NAMALWA (cell line): ENCODE measurements at places on chromosomes 3 and 15.

DNA sequence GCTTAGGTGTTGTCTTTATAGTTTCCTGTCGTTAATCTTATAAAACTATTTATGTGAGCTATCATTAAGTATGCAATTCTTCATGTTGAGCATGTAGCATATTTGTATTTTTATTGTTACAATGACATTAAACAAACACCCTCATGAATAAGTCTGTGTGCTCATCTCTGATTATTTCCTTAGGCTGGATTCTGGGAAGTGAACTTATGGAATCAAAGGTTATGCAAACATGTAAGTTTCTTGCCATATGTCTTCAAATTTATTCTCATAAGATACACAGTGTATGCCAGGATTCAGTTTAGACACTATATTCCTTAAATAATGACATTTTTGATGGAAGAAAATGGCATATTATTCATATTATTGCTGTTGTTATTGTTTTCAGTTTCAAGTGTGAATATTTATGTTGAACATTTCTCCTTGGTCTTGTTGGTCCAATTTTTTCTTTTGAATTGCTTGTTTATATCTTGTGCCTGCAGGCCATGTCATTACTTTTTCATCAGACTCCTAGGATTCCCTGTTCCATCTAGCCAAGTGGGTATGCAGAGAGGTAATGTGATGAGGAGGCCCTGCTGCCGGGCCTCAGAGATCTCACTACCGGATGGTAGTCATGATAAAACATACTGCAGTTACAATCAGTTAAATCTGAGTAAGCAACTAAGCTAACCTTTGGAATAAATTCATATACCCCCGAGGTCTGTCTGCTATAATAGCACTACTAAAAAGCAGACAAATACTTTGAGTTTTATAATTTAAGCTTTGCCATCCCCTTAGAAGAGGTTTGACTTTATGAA, 684.3 kb upstream of the SGO1 start:
- no peak for DNase-seq

- DNase-seq: no peak
Measured at GRCh38 chr15:41501931-41502794, 8.5 kb downstream of the ITPKA start.

DNA sequence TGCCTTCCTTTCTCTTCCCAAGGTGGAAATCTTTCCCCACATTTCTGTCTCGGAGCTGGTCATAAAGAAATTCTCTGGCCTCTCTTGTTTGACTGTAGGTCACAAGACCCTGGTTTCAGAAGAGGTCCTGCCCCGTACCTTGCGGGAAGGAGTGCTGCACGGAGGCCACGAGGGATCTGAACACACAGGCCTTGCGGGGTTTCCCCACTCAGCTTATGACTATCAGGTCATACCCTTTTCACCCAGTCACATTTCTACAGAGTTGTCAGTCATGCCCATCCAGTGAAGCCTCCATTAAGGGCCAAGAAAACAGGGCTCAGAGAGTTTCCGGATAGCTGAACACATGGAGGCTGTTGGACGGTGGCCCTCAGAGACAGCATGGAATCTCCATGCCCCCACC, 54.7 kb upstream of the ATP13A3 start:
- DNase-seq: no peak

DNA sequence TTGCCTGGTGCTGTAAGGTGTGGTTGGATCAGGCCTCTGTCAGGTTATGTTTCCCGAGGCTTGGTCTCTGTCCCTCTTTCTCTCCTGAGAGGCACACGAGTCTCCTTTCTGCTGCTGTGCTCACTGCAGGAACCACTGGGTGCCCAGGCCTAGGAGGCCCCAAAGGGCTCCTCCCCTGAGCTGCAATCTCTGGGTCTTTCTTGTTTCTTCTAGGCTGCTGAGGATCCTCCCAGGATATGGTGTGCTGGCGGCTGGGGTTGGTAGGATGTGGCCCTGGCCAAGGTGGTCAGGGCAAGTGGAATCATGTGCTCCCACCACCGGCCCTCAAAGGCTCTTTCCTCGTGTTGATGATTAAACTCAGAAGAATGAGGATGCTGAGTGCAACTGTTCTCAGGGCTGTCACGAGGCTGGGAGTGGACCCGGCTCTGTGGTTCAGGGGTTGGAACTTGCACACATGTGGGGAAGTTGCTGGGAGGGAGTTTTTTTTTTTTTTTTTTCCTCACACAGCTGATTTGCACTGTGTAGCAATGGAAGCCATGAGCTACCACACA, 43.6 kb upstream of the CTSH start:
- DNase-seq: no peak

- DNase-seq: no peak
Measured at GRCh38 chr3:100525753-100526612, 33.6 kb downstream of the TMEM45A start.

GRCh38 chr3:95341314-95341713, 1278.5 kb downstream of the NSUN3 start:
- DNase-seq: no peak

GRCh38 chr15:38853608-38854007, 289.0 kb upstream of the RASGRP1 start:
- peak; percentile 57 for DNase-seq

- DNase-seq: peak; percentile 33
Measured at GRCh38 chr15:94582368-94582767, 351.0 kb downstream of the MCTP2 start.

DNA sequence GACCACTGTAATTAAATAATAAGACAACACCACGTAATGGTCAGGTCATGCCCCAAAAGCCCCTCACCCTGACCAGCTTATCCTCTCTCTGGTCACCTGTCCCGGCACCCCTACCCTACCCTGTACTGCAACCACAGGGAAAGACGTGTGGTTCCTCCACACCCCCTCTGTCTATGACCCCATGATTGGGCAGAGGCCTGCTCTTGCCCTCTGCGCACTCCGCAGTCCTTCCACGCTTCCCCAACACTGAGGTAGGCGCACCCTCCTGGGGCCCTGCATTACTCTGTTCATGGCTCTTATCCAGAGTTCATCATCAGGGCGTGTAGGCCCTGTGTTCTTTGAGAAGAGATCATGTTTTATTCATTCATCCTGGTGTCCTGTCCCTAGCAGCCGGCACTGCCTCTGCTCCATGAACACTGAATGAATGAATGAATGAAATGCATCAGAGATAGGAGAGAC, 33.8 kb downstream of the MGLL start:
- DNase-seq: no peak

- DNase-seq: no peak
Measured at GRCh38 chr15:92907229-92907628, 7.1 kb downstream of the CHD2 start.

GRCh38 chr3:29436612-29437323, 155.9 kb downstream of the RBMS3 start:
- no peak for DNase-seq

DNA sequence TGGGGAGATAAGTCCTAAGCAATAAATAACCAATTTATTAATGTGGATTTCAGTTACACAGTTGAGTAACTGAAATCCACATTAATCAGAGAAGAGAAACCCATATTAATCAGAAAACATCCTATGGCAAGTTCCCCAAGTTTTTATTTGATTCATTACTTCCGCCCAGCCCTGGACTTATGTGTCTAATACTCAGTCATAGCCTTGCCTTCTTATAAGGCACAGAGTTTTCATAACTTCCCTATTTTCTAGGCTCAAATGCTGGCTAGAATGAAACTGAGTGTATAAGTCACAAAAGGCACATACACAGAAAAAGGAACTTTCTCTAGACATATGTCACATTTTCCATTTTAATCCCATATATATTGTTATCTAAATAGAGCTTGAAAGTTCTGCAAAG, 28.8 kb downstream of the CD47 start:
- DNase-seq: peak; percentile 39

- no peak for DNase-seq
Measured at GRCh38 chr3:106183762-106184391, 315.1 kb upstream of the CBLB start.

DNA sequence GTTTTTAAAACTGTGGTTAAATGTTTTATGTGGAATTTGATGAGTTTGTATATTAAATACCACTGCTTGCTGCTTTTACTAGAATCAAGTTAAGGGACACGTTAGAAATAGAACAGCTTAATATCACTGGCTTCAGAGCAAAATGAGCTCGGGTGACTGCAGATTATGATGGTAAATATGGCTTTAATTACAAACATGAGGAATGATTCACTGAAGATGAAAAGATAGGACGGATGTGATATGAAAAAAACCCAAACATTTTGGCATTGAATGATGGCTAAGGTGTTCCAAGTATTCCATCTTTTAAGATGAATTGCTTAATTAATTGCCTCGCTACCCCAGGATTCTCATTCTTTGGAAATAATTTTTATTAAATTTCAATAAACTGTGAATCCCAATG, 33.7 kb downstream of the SLC24A1 start:
- no peak for DNase-seq

DNA sequence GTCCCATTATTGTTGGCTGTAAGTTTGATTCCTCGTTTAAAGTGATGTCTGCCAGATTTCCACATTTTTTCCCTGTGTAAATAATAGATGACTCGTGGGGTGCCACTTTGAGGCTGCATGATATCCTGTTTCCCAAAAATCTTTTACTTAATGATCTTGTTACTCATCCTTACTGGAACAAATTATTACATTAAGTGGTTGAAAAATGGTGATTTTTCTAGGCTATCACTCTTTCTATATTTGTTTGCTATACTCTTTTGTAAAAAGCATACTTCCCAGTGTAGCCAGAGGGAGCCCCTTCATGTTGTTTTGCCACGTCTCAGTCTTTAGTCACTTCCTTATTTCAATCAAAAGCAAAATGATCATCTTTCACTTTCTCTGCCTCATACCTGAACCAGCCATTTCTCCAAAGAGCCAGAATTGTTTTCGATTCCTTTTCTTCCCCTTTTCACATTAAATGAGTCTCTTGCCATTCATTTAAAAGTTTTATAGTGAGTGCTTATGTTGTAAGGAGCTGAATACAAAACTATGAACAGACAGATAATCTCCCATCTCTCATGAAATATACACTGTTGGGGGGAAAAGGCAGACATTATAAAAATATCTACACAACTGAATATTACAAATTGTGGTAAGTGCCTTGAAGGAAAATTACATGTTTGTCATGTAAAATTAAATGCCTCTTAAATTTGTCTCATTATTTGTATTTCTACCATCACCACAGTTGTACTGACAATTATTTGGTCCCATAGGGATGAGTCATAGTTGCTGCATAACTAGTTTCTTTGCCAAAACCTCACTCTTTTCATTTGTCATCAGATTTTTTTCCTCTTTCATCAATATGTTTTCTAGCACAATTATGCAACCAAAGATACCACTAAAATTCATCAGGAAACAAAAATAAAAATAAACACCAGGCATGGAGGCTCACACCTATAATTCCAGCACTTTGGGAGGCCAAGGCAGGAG, 41.5 kb downstream of the ADGRG7 start:
- peak; percentile 49 for DNase-seq

DNA sequence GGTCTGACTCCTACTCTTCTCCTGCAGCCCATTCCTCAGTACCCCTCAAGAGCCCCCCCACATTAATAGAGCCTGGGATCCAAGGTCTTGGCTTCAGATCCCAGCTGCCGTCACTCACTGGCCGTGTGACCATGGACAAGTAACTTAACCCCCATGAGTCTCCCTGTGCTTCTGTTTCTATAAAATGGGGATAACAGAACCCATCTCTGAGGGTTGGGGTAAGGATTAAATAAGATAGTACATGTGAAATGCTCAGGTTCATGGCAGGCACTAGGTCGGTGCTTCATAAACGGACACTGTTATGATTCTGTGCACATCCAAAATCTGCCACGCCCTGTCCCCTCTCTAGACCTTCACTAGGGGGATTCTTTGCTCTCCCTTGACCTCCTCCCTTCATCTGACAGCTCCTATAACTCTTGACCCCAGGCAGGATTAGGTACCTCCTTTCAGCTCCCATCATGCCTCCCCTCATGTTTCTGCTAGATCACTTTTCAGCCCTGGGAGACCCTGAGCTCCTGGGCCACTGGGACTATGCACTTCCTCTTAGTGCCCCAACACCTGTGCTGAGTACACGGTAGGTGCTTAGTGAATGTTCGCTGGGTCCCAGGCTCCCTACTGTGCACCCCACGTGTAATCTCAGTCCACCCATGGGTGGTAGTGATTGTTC, 1.5 kb downstream of the CAND2 start:
- DNase-seq: no peak

DNA sequence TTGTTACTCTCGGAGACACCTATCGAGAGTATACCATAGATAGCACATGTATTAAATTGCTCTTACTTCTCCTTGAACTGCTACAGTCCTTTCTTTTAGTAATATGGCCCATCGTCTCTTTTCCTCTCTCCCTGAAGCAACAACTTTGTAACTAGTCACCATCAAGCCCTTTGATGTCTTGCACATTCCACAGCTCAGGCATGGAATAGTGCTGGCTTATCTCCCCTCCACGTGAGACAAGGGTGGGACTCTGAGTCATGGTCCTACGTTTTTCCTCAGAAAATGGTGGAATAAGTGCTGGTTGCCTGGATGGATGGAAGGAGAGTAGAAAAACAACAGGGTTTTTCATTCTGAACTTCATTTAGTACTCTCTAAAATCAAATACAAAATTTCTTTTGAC, 163.3 kb upstream of the MBNL1 start:
- no peak for DNase-seq

- DNase-seq: no peak
Measured at GRCh38 chr15:79171320-79172031, 80.9 kb upstream of the RASGRF1 start.

GRCh38 chr15:100937171-100937570, 18.0 kb downstream of the LRRK1 start:
- DNase-seq: no peak

DNA sequence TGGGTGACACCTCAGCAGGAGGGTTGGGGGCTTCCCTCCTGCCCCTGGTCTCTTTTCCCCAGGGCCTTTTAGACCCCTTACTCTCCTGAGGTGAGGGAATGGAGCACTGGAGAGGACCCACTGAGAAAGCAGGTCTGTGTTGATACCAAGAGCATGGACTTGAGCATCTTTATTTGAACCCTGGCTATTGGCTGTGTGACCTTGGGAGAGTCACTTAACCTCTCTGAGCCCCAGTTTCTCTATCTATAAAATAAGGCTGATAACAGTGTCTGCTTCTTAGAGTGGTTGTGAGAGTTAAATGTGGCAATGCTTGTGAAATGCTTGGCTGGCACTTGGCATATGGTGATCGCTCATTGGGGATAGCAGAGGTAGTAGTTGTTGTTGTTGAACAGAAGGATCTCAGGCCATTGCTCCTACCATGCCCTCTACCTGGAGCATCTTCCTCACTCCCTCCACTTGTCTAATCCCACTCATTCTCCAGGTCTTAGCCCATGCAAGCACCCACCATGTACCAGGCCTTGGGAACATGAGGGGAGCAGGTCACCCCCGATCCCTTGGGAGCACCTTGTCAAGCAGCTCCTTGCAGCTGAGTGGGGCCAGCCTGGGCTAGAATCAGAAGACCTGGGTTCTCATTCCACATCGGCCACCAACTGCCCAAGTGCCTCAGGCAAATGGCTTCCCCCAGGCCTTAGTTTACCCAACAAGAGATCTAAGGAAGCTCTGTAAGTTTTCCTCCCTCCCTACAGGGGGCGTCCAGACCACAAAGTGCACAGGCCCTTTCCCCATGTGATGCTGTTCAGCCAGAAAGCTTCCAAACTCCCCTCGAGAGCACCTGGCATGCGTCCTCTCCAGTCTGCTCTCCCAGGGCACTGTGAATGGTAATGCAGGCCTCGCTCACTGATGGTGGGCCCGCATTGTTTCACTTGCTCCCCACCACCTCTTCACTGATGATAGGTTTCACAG, 96.7 kb downstream of the LSM3 start:
- peak; percentile 48 for DNase-seq
